ENCODE measurements at places on chromosomes 3 and 15.

DNA sequence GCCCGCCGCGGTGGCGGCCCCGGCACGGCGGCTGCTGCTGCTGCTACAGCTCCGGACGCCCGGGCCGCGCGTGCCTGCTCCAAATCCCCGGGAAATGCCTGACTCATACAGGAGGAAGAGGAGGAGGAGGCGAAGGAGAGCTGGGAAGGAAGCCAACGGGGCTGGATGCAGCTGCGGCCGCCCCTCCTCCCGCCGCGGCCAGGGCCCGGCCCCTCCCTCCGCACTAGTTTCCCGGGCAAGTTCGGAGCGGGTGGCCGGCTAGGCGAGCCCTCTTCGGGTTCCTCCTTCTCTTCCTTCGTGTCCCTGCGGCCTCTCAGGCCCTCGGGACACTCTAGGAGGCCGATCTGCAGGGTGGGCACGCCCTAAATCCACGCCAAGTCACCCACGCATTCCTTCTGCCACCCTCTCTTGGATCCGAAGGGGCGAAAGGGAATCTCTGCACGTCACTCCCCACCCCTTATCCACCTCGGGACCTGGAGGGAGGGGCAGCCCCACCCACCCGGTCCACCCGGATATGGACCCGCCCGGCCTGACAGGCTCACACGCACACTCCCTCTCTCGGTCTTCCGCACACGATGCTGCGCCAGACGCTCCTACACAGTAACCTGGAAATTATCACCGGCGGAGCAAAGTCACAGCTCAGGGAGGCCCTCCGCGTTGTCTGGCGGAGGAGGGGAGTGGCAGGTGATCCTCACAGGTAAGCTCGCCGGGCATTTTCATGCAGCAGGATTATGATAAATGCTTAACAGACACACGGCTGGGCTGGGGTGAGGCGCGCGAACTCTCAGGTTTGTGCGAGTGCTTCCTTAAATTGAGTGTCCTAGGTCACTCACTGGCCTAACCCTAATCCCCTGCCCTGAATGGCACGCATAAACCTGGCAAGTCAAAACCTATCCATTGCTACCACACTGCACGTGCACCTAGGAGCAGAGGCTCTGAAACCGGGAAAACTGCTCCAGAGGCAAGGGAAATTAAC is at the start of the genes OSBPL10 and ZNF860:
Gene OSBPL10 (minus strand): TSS at position 57 of the 976 bp plus-strand sequence. CDS start 83 bp downstream, outside the sequence.
Gene ZNF860 (plus strand): TSS at position 545 of the 976 bp plus-strand sequence. CDS start 7,330 bp downstream, outside the sequence.
- no peak for DNase-seq

DNA sequence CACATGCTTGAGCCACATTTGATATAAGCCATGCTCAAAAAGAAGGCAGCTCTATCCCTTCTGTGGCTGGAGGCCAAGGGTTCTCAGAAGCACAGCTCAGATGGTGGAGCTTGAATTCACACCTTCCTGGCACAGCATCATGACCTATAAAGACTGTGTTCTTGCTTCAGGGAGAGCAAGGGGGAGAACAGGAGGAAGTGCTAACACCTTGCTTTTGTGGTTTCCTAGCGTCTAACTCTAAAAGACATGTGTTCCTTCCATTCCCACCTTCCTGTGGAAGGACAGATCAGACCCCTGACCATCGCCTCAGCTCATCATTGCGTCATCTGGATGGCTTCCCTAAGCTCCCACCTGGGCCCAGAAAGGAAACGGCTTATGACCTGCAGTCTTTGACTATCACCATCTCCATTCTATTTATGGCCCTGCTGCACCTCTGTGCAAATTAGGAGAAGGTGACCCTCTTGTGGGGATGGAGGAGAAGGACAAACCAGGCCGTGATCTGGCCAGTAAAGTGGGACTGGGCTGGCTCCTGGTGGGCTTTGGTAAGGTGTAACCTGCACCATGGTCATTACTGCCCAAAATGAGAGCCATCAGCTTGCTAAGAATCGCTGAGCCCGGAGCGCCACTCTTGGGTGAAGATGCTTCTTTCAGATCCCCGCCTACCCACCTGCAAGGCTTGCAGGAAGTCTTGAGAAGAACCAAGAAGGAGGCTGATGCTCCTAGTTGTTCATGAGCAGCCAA is 128.5 kb downstream of the SERPINI1 start:
- DNase-seq, result no peak

GRCh38 chr15:40871749-40872617 is 2.1 kb downstream of the RHOV start:
- DNase-seq, result no peak

GRCh38 chr15:64837502-64837901 is 4.2 kb upstream of the PLEKHO2 start:
- no peak for DNase-seq

GRCh38 chr15:34355241-34355640 is 11.8 kb downstream of the LPCAT4 start:
- no peak for DNase-seq
